Immature natural killer cell (primary cell): ENCODE measurements at places on chromosomes 12 and 14. TPM values are rescaled to one million over a fixed set of nuclear protein-coding genes. Genes with fewer than 3 reads are reported as not detected.
A peak's percentile ranks its signal among the peaks of the same experiment; 100 is the strongest.

The IFI27L1 gene
- 10.0 TPM for polyA plus RNA-seq

The PPP1R36 gene
- polyA plus RNA-seq, result 0.81 TPM

The DHRS2 gene
- 0.58 TPM for polyA plus RNA-seq

GRCh38 chr14:63496837-63497400, 46.3 kb downstream of the PPP2R5E start:
- DNase-seq, result no peak

The HOXC11 gene
- polyA plus RNA-seq, result not detected

DNA sequence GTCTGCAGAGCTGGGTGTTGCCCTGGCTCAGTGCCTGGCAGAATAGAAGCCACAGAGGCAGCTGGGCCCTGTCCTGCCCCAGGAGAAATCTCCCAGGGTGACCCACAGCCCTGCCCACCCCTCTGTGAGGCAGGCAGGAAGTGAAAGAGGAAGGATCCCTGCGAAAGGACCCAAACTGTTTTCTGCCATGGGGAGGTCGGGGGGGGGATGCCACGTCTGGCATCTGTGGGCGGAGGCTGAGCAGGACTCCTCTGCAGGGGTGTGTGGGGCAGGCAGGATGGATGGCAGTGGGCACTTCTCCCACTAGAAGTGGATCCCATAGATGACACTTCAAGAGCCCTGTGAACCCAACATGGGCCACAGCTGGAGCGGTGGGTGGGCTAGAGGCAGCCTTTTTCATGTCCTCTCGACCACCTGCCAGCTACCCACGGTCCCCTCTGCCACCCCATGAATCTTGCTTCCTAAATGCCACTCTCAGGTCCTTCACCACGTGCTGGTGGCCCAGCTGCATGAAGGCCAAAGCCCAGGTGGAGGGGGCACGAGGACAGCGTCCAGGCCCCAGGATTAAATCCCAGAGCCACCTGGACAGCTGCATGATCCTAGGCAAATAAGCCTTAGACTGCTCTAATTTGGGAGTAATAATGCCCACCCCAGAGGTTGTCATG, 3.6 kb downstream of the PAPLN start:
- DNase-seq, result no peak

- DNase-seq, result no peak
Measured at GRCh38 chr12:57592551-57593165, 1.7 kb downstream of the PIP4K2C start.

- DNase-seq, result peak; percentile 46
Measured at GRCh38 chr14:64704743-64705380, 638 bp downstream of the PLEKHG3 start.

DNA sequence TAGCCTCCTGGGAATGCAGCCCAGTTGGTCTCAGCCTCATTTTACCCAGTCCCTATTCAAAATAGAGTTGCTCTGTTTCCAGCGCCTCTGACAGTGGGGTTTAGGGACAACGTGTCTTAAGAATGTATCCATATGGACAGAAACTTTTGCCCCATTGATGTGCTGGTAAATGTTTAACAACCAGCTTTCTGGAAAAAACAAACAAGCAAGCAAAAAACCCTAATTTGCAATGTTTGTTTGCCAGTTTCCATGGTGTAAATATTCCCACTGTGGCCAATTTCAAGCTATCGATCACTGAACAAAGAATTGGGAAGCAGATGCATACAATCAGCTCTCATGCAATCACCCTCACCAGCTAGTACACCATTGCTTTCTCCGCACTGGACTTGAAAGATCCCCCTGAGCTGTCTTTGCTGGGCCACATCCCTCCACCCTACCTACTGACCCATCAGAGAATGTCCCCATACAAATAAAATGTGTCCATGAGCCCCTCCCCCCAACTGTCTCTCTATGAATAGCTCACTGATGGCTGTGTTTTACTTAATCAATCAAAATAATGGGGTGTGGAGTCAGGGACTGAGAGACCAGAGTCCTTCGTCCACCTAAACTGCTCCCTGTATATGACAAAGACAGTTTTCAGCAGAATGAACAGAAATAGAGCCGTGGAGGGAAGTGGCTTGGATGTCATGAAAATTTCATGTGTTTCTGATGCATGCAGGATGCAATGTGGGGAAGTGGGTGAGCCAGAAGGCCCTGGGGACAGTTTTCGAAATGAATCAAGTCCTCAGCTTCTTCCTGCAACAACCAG, 40.8 kb downstream of the CCDC60 start:
- no peak for DNase-seq
